ENCODE measurements at places on chromosomes 4 and X.

GRCh38 chr4:24137671-24138601 is 248.1 kb upstream of the PPARGC1A start:
- DNase-seq = no peak

DNA sequence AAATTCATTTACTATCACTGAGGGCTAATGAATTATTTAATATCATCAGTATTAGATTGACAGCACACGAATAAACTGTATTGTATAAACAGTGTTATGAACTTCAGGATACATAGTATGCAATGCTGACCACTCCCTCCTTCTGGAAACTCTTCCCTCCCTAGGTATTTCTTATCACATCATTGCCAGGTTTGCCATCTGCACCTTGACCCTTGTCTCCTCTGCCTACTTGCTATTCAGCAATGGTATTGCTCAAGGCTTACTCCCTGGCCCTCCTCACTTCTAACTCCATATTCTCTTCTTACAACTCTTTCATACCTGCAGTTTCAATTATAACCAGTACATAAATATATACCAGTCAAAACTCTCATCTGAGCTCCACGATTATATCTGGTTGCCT is 38.9 kb downstream of the ATP8A1 start:
- no peak for DNase-seq

DNA sequence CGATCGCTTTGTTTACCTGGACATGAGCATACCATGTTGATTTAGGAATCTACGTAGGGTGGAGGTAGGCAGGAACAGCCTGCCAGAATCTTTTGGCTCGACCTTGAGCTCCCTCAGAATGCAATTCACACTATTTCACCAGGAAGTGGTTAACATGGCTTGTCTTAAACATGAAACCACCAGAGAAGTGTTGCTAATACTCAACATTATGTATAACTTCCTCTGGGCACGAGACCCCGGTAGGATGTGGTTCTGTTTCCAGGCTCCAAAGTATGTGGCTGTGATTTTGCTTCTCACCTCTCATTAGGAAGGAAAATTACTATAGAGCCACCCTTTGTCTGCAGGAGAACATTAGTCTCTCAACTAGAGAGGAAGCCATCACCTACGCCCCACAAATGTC is 59.0 kb upstream of the VCX3B start:
- no peak for DNase-seq

- no peak for DNase-seq
These were observed 104.7 kb upstream of the TLR2 start for GRCh38 chr4:153579410-153579809.

DNA sequence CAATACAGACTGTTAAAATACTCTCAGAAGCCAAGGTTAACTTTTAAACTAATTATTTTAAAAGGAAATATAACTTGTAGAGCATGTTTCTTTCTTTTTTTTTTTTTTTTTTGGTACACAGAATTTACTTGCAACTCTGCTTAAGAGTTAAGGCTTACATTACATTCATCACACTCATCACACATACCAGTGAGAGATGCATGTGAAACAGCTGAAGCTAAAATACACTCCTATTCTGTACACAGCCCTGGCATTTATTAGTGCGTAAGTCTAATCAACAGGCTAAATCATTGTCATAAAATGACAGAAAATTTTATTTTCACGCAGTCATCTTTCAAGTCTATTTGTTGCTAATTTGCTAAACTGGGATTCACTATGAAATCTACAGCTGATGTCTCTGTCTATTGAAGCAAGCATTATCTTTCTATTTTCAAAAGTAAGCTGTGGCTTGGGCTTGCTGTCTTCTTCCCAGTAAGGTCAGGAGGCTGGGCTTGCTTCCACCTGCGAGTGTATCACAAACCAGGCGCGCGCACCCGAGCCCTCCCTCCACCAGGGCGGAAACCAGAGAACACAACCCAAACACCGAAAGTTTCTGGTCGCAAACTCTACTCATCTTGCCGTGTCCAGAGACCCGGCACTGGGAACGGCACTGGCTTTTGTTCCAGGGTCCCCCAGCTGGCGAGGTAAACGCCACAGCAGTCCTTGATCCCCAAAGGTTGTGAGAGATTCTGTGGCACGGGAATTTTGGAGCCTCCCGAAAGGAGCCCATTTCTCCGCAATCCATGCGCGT is 3.9 kb downstream of the MAML3 start:
- peak; percentile 47 for DNase-seq

DNA sequence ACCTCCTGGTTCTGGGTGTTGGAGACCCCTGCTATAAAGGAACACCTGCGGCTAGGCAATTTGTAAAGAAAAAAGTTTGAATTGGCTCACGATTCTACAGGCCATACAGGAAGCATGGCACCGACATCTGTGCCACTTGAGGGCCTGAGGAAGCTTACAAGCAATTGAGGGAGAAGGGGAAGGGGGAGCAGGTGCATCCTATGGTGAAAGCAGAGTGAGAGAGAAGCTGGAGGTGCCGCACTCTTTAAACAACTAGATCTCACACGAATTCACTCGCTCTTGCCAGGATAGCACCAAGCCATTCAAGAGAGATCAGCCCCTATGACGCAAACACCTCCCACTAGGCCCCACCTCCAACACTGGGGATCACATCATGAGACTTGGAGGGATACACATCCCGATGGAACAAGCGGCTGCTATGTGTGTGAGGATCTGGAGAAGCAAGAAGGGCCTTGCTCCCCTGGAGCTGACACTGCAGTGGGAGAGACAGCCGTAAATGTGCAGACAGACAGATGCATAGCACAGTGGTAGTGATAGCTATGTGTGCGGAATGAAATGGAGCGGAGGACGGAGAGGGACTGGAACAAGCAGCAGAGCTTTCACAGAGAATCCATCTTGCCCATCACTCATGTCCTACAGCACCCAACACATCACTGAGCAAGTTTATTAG is 60.7 kb upstream of the HELT start:
- no peak for DNase-seq

DNA sequence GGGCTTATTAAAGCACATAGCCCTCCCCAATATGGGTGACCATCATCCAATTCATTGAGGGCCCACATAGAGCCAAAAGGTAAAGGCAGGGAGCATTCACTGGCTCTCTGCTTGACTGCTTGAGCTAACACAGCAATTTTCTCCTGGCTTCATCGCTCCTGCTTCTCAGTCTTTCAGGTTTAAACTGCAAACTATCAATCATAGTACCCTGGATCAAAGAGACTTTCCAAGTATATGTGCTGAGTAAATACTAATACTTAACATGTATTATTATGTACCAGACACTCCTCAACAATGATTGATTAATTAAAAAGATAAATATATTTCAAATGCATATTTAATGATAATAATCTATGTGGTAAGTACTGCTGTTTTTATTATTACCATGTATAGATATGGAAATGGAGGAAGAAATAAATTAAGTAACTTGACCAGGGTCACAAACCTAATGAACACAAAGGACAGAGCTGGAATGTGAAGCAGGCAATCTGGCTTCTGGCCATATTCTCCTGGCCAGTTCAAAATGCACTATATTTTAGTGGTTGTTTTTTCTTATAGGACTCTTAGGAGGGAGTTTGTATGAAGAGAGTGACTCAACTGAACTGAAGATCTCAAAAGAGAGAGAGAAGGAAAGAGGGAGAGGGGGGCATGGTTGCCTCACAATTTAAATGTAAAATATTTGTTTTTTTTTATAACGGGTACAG is 1197.3 kb downstream of the TECRL start:
- no peak for DNase-seq

- DNase-seq = no peak
These were observed 45.5 kb upstream of the RAB9B start for GRCh38 chrX:103877571-103877970.

GRCh38 chr4:129821963-129822362 is 726.0 kb downstream of the C4orf33 start:
- no peak for DNase-seq

DNA sequence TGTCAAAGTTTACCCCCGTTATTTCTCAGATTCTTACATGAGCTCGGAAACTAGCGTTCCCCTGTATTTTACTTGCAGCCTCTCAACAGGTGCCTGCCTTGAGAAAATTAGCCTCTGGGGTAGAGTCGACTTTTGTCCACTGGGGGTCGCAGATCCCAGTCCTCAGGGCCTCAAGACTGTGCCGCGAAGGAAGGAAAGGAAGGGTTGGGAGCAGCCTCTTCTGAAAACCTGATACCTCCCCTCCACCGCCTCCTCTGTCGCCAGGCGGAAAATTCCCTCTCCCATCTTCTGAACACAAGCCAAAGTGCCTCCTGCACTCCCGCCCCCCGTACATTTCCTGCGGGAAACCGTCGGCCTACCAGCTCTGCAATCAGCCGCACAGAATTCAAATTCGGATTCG is 44.4 kb upstream of the TMSB15B start:
- DNase-seq = peak; percentile 73

DNA sequence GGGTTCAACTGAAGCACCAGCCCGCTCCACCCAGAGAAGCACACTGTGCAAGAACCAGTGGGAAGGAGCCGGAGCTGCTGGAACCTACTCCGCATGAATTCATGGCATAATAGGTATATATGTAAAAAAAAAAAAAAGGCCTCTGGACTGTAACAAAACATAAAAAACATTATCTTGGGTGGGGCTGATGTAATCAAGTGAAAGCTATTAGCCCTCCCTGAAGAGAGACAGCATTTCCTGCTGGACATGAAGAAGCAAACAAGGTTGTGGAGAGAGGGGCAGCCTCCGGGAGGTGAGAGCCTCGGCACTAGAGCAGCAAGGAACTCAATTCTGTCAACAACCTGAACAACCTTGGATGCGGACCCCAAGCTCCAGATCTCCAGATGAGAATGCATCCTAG is 50.7 kb downstream of the PLAC1 start:
- no peak for DNase-seq

- DNase-seq = peak; percentile 47
These were observed 11.3 kb upstream of the DRP2 start for GRCh38 chrX:101208152-101208905.

DNA sequence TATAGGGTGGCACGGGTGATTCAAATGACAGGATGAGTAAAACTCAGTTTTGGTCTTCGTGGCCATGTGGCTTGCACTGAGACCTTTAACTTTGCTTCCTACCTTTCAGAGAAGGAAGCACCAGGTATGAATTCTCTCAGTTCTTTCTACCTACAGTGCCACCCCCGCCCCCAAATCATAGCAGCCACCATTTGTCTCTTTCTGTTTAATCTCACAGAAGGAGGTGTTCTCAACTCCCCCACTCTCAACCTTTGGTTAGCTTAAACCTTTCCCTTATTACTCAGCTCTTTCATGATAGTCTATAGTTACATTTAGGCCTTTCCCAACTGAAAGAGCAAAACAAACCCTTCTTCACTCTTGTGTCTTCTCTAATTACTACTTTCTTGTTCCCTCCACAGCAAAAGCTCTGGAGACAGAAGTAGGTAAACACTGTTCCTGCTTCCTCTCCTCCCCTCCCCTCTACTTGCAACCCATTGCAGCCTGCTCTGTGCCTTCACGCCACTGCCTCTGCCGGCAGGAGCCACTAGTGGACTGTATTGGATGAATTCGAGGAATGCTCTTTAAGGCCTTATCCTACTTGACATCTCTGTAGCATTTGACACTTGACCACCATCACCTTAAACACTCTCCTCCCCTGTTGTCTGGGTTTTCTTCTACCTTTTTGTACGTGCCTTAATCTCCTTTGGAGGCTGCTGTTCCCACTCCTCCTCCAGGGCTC is 123.7 kb downstream of the AFF1 start:
- peak; percentile 29 for DNase-seq

- no peak for DNase-seq
These were observed 90.1 kb downstream of the ATP8A1 start for GRCh38 chr4:42566835-42567234.

GRCh38 chrX:107731831-107732502 is 43.6 kb downstream of the TSC22D3 start:
- peak; percentile 85 for DNase-seq

- DNase-seq = no peak
These were observed 99.6 kb downstream of the CEP135 start for GRCh38 chr4:56048383-56048701.

DNA sequence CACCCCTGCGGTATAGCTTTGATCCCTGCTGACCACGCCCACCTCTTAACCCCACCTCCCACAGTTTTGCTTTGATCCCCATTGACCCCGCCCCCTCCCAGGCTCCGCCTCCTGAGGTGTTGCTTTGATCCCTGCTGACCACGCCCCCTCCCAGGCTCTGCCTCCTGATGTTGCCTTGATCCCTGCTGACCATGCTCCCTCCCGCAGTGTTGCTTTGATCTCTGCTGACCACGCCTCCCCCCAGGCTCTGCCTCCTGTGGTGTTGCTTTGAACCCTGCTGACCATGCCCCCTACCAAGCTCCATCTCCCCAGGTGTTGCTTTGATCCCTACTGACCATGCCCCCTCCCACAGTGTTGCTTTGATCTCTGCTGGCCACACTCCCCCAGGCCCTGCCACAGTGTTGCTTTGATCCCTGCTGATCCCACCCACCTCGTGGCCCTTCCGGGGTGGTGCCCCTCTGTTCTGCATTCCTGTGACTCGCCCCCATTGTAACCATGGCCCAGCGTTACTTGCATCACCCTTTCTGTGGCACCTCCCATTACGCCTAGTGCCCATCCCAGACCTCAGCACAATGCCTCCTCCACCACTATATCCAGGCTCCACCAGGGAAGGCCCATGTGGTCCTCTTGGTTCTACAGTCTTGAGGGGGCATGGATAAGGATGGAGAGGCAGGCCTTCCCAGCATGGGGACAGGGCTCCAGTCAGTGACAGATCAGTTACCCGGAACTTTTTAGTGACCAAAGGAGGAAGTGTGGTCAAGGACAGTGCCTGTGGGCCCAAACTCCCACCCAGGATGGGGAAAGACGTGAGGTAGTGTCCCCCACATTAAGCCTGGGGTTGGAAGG is 70.8 kb downstream of the ADRA2C start:
- DNase-seq = no peak

DNA sequence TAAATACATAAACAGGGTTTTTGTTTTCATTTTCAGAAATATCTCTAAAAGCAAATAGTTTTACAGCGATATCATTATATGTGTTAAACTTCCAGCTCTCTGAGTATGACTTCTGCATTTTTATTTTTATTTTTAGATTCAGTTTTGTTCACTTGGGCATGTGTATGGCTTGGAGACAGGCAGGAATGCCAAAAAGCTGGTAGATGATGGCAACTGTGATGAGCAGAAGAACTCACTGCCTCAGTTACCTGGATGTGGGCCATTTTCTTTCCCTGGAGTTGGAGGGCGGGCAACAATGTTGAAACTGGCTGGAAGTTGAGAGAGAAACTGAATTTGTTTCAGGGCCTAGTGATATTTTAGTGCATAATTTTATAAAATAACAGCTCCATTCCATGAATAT is 266.4 kb downstream of the ARHGAP24 start:
- DNase-seq = no peak

DNA sequence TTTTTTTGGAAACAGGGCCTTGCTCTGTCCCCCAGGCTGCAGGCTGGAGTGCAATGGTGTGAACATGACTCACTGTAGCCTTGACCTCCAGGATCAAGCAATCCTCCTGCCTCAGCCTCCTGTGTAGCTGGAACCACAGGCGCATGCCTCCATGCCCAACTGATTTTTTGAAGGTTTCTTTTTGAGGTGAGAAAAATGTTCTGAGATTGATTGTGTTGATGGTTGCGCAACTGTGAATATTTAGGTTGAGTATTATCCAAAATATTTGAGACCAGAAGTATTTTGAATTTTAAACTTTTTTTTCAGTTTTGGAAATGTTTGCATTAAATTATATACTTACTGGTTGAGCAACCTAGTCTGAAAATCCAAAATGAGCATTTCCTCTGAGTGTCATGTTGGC is 2.6 kb upstream of the CCNI start:
- DNase-seq = no peak

- DNase-seq = no peak
These were observed 41.6 kb downstream of the EVC start for GRCh38 chr4:5752376-5753184.

- DNase-seq = no peak
These were observed 748 bp downstream of the FAM9B start for GRCh38 chrX:9033179-9033578.

- DNase-seq = peak; percentile 86
These were observed 76.7 kb downstream of the AFF1 start for GRCh38 chr4:87011340-87012034.

Data from EH (cell line).